ENCODE measurements at places on chromosomes 7 and 10. TPM values are rescaled to one million over a fixed set of nuclear protein-coding genes. Genes with fewer than 3 reads are reported as not detected.

SPDYE8 gene
- total RNA-seq = not detected

ITGA8 gene
- total RNA-seq = 0.02 TPM

PRLHR gene
- total RNA-seq = not detected

SLC35G1 gene
- total RNA-seq = 9.4 TPM

KIF11 gene
- 33.8 TPM for total RNA-seq

PLXDC2 gene
- 0.20 TPM for total RNA-seq

TRPV5 gene
- total RNA-seq = not detected

ARHGEF35 gene
- total RNA-seq = 17.4 TPM

DNA sequence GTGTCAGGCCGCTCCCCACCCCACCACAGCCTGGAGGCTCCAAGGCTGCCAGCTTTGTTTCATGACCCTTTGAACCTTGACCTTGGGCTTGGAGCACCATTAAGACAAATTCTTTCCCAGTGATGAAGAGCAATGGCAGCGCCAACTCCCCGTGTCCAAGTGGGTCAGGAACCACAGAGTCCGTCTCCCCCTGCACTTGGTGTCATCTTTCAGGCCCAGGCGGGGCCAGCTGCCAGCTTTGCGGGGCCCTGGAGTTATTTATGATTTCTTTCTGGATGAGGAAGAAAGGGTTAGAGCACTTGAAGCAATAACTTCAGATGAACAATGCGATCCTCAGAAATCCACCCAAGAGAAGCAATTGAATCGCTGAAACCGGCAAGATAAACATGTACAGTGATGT is 110.8 kb downstream of the MYL10 start:
- H3K27ac ChIP-seq = no peak overlapping the region
- 0 out of 2 replicates have a peak, but pooled peaks cover 3% of the 10 kb centered on the region for H3K27me3 ChIP-seq
- no peaks in the 10 kb centered on the region for H3K4me1 ChIP-seq

GRCh38 chr7:27148031-27148755 is 619 bp upstream of the HOXA6 start:
- peak overlapping the region; percentile 82 for H3K27ac ChIP-seq
- H3K4me3 ChIP-seq = peak overlapping the region; percentile 71
- DNase-seq = no peak

DNA sequence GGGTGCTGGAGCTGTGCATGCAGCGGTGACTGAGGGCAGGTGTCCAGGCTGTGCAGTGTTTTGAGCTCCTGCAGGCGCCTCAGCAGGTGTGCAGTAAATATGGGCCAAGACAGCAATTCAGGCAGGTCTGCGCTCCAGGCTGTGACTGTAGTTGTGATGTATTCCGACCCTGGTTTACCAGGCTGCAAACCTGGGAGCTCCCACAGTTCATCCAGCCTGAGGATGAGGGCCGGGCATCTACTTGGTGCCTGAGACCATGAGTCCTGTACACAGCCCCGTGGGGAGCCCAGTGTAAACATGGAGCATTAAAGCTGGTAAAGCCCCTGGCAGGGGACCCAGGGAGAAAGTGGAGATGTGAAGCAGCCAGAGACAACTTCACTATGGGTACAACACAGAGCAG is 82.8 kb downstream of the VOPP1 start:
- H3K27me3 ChIP-seq = no peaks in the 10 kb centered on the region
- H3K36me3 ChIP-seq = no peaks in the 10 kb centered on the region
- H3K27ac ChIP-seq = no peak overlapping the region

- H3K27ac ChIP-seq = no peak overlapping the region
- peaks cover 10% of the 10 kb centered on the region for H3K27me3 ChIP-seq
- no peak overlapping the region for H3K4me3 ChIP-seq
- no peaks in the 10 kb centered on the region for H3K4me1 ChIP-seq
Measured at GRCh38 chr10:113631684-113632367, 32.0 kb downstream of the NRAP start.

DNA sequence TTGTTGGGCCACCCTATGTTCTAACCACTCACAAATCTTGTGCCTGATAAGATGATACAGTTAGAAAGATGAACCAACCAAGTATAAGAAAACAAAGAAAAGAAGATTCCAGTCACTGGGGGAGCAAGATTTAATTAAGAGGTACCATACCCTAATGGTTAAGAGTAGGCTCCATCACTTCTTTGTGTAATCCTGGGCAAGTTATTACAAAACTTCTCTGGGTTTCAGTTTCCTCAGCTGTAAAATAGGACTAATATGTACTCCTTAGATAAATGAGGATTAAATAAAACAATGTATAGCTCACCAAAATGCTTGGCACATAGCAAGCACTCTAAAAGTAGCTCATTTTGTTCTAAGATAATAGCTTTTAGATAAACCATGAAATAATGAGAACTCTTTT is 58.5 kb downstream of the ATAD1 start:
- H3K4me3 ChIP-seq = no peak overlapping the region
- DNase-seq = no peak
- H3K27me3 ChIP-seq = no peaks in the 10 kb centered on the region
- peaks cover 19% of the 10 kb centered on the region for H3K4me1 ChIP-seq

DNA sequence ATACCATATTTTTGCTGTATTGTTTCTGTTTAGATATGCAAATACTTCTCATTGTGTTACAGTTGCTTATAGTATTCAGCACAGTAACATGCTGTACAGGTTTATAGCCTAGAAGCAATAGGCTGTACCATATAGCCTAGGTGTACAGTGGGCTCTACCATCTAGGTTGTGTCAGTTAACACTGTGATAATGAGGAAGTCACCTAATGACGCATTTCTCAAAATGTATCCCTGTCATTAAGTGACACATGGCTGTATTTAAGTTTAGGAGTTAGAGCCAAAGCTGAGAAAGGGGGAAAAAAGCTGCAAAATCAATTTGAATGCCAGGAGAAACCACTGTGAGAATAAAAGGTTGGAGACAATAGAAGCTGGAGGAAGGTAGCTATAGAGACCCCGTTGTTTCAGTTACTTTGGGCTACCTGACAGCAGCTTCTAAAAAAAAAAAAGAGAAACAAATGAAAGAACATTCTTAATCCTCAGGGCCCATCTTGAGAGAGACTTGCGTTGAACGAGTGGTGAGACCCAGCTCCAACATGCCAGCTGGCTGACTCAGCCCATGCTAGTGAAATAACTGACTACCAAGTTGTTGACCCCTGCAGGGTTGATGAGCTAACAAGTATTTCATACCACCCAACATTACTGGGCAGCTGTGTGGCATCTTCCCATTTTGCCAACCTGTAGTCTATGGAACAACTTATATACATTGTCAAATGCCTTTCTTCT is 8.7 kb downstream of the STARD3NL start:
- H3K27ac ChIP-seq = no peak overlapping the region
- no peaks in the 10 kb centered on the region for H3K4me1 ChIP-seq
- no peaks in the 10 kb centered on the region for H3K27me3 ChIP-seq
- no peak overlapping the region for H3K4me3 ChIP-seq

- H3K27ac ChIP-seq = no peak overlapping the region
- DNase-seq = no peak
- no peaks in the 10 kb centered on the region for H3K36me3 ChIP-seq
- peaks cover 3% of the 10 kb centered on the region for H3K4me1 ChIP-seq
- H3K27me3 ChIP-seq = no peaks in the 10 kb centered on the region
- H3K4me3 ChIP-seq = peak overlapping the region; percentile 24
Measured at GRCh38 chr10:72691470-72691862, 477 bp upstream of the MCU start.

GRCh38 chr10:132232023-132232951 is 45.5 kb downstream of the DPYSL4 start:
- no peaks in the 10 kb centered on the region for H3K27me3 ChIP-seq
- no peaks in the 10 kb centered on the region for H3K4me1 ChIP-seq
- H3K27ac ChIP-seq = no peak overlapping the region
- no peak overlapping the region for H3K4me3 ChIP-seq

- H3K36me3 ChIP-seq = no peaks in the 10 kb centered on the region
- no peak overlapping the region for H3K27ac ChIP-seq
- H3K4me3 ChIP-seq = no peak overlapping the region
- no peaks in the 10 kb centered on the region for H3K4me1 ChIP-seq
- no peaks in the 10 kb centered on the region for H3K27me3 ChIP-seq
Measured at GRCh38 chr7:1843271-1843861, 173.3 kb downstream of the ELFN1 start.

DNA sequence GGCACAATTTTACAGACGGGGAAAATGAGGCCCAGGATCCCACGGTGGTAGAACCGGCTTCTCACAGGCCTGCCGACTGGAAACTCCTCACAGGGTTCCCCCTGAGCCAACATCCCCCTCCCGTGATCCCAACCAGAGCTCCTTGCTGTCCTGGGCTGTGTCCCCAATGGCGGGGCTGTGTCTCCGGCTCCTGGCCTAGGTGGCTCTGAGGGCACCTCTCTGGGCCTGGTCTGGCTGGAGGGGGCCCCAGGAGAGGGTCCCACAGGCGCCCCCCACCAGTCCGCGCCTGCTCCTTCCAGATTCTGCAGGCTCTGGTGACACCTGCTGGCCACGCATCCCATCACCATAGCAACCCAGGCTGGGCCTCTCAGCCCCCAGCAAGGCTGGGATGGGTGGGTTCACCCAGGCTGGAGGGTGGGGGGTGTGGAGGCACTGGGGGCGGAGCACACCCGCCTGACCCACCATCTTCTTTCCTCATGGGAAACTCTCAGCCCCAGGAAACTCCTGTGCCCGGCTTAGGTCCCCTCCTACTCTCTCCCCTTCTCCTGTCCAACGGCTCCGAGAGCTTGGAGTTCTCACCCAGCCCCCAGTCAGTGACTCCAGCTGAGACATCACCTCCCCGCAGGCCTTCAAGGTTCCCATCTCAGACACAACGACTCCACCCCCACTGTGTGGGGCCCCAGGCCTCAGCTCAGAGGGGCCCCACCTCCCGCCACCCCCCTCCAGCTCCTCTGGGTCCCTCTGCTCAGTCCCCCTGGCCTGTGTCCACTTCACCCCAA is 27.1 kb upstream of the TNRC18 start:
- H3K36me3 ChIP-seq = no peaks in the 10 kb centered on the region
- H3K4me3 ChIP-seq = no peak overlapping the region
- no peak overlapping the region for H3K27ac ChIP-seq
- H3K4me1 ChIP-seq = no peaks in the 10 kb centered on the region

GRCh38 chr7:91767820-91768219 is 112.7 kb downstream of the MTERF1 start:
- no peak overlapping the region for H3K27ac ChIP-seq
- H3K4me3 ChIP-seq = no peak overlapping the region
- no peaks in the 10 kb centered on the region for H3K36me3 ChIP-seq
- no peak for DNase-seq
- no peaks in the 10 kb centered on the region for H3K27me3 ChIP-seq

- no peaks in the 10 kb centered on the region for H3K36me3 ChIP-seq
- no peak for DNase-seq
- peaks cover 52% of the 10 kb centered on the region for H3K27me3 ChIP-seq
- no peak overlapping the region for H3K27ac ChIP-seq
- H3K4me3 ChIP-seq = no peak overlapping the region
Measured at GRCh38 chr7:28529755-28530154, 117.4 kb downstream of the CREB5 start.

DNA sequence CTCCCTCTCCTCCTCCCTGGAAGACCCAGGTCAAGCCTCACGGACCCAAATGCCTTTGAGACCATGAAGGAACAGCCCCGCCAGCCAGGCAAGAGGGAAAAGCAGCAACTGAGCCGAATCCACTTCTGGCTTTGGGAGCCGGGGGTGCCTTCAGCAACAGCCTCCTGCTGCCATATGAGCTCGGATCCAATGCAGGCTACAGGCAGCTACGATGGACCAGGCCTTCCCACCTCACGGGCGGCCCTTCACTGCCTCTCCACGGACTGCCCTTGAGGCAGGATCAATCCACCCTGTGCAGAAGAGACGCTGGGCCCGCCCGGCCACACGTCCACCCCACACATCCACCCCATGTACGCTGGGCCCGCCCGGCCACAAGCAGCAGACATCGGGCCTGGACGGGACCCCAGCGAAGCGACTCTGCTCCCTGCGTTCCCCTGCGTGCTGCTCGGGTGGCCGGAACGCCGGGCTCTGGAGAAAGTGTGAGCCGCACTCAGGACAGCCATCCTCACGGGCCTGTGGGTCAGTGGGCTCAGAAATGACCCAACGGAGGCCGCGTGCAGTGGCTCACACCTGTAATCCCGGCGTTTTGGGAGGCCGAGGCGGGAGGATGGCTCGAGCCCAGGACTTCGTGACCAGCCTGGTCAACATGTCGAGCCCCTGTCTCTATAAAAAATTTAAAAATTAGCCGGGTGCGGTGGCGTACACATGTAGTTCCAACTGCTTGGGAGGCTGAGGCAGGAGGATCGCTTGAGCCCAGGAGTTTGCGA is 82.0 kb downstream of the FOXL3 start:
- no peak overlapping the region for H3K27ac ChIP-seq
- no peak for DNase-seq
- H3K27me3 ChIP-seq = no peaks in the 10 kb centered on the region
- no peaks in the 10 kb centered on the region for H3K4me1 ChIP-seq
- H3K4me3 ChIP-seq = no peak overlapping the region
- no peaks in the 10 kb centered on the region for H3K36me3 ChIP-seq

DNA sequence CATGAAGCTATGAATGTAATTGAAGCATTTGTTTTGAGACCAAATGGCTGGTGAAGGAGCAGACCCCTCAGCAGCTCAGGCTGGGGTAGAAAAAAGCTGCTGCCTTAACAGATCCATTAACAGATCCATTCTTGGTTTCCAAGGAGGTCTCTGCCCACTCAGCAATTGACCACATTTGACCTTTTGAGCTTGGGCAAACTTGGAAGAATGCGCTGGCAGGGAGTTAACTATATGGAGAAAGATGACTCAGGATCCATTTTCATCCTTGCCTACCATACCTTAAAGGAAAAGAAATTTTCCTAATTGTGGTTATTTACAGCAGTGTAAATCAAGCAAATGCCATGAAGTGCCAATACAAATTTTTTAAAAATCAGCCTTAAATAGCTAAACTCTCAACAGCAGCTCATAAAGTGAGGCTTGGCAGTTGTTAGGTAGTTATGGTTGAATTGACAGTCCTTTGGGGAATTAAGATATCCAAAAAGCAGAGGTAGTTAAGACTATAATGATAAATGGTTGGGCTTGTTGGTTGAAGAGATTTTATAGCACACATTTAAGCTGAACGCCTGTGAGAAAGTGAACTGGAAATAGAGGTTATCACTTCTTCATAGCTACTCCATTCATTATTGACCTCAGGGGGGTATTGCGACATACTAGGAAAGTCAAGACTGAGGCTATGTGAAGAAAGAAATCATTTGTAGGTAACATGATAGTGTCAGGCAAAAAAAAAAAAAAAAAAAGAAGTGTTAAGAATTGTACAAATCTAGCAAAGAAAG is 83.9 kb downstream of the MKX start:
- H3K4me3 ChIP-seq = no peak overlapping the region
- no peaks in the 10 kb centered on the region for H3K27me3 ChIP-seq
- no peak for DNase-seq
- no peaks in the 10 kb centered on the region for H3K4me1 ChIP-seq
- no peak overlapping the region for H3K27ac ChIP-seq
